ENCODE measurements at places on chromosomes 5 and 9.

GRCh38 chr5:174356536-174356935 lies 311.0 kb downstream of the NSG2 start:
- DNase-seq: no peak

- no peak for DNase-seq
These were observed 835 bp upstream of the DND1 start for GRCh38 chr5:140674211-140674610.

- no peak for DNase-seq
These were observed 152.3 kb downstream of the NR3C1 start for GRCh38 chr5:143251190-143251589.

GRCh38 chr9:79687131-79687447 lies 115.3 kb downstream of the TLE4 start:
- DNase-seq: no peak

GRCh38 chr5:155094455-155094854 lies 80.9 kb downstream of the KIF4B start:
- no peak for DNase-seq
